SJSA1 (cell line): ENCODE measurements at places on chromosomes 7 and 10. TPM values are rescaled to one million over a fixed set of nuclear protein-coding genes. Genes with fewer than 3 reads are reported as not detected.

- H3K36me3 ChIP-seq = no peaks in the 10 kb centered on the region
- H3K4me3 ChIP-seq = no peak overlapping the region
- H3K27ac ChIP-seq = no peak overlapping the region
- H3K27me3 ChIP-seq = peaks cover 7% of the 10 kb centered on the region
These were observed 34.5 kb downstream of the CHN2 start for GRCh38 chr7:29229066-29229465.

- no peak overlapping the region for H3K27ac ChIP-seq
- DNase-seq = no peak
- peaks cover 65% of the 10 kb centered on the region for H3K36me3 ChIP-seq
- peaks cover 27% of the 10 kb centered on the region for H3K4me1 ChIP-seq
- H3K4me3 ChIP-seq = no peak overlapping the region
These were observed 14.3 kb upstream of the DAGLB start for GRCh38 chr7:6461946-6462550.

GRCh38 chr10:73914036-73914435, 3.1 kb downstream of the PLAU start:
- H3K27me3 ChIP-seq = no peaks in the 10 kb centered on the region
- no peak overlapping the region for H3K4me3 ChIP-seq
- H3K36me3 ChIP-seq = no peaks in the 10 kb centered on the region
- peaks cover 39% of the 10 kb centered on the region for H3K4me1 ChIP-seq
- no peak overlapping the region for H3K27ac ChIP-seq

Gene CRHR2
- total RNA-seq = not detected in 2 replicates
